ENCODE measurements at places on chromosomes 1 and 21. TPM values are rescaled to one million over a fixed set of nuclear protein-coding genes. Genes with fewer than 3 reads are reported as not detected.

The ZNF687 gene
- polyA plus RNA-seq, result 13.4 TPM

The PRR9 gene
- polyA plus RNA-seq, result not detected

The ANKRD35 gene
- polyA plus RNA-seq, result 1.8 TPM

The TTC13 gene
- 24.0 TPM for polyA plus RNA-seq

The VWA5B1 gene
- 1.5 TPM for polyA plus RNA-seq

The CFAP74 gene
- polyA plus RNA-seq, result 2.2 TPM

The LCE2B gene
- not detected for polyA plus RNA-seq

The CLSTN1 gene
- 33.1 TPM for polyA plus RNA-seq

The RNU1-4 gene
- not detected for polyA plus RNA-seq

The TCHH gene
- polyA plus RNA-seq, result 0.27 TPM

The RAB29 gene
- polyA plus RNA-seq, result 7.6 TPM

The NHLH1 gene
- 0.67 TPM for polyA plus RNA-seq

Data from small intestine (tissue), 16 donors.